Foreskin keratinocyte (primary cell): ENCODE measurements at places on chromosomes 1 and 21. TPM values are rescaled to one million over a fixed set of nuclear protein-coding genes. Genes with fewer than 3 reads are reported as not detected.

DNA sequence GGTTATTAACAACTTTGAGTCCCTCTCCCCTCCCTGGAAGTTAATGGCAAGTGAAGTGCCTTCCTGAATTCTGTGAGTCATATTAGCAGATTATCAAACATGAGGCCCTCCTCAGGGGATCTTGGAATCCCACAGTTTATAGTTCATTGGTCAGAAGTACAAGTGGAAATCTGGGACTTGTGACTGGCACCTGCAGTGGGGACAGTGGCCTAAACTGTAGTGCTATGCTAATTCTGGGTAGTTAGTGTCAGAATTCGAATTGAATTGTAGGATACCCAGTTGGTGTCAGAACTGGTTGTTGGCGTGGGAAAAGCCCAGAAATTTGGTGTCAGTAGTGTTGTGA lies 26.2 kb downstream of the ZYG11B start:
- DNase-seq, result no peak

DNA sequence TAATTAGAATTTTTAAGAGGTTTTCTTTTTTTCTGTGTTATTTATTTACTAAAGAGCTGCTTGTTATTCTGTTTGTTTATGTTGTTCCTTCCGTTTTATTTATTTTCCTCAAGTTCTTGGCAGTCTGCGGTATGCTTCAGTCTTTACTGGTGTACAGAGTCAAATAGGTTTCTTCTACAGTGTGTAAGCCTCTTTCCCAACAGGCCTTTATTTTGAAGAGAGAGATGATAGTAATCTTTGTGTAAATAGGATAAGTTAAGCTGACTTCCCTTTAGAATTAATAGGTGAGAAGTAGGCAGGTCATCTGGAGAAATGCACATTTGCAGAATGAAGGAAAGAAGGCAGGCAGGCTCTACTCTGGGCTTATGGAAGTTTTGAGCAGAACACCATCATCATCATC lies 23.8 kb downstream of the MAST2 start:
- no peak for DNase-seq

DNA sequence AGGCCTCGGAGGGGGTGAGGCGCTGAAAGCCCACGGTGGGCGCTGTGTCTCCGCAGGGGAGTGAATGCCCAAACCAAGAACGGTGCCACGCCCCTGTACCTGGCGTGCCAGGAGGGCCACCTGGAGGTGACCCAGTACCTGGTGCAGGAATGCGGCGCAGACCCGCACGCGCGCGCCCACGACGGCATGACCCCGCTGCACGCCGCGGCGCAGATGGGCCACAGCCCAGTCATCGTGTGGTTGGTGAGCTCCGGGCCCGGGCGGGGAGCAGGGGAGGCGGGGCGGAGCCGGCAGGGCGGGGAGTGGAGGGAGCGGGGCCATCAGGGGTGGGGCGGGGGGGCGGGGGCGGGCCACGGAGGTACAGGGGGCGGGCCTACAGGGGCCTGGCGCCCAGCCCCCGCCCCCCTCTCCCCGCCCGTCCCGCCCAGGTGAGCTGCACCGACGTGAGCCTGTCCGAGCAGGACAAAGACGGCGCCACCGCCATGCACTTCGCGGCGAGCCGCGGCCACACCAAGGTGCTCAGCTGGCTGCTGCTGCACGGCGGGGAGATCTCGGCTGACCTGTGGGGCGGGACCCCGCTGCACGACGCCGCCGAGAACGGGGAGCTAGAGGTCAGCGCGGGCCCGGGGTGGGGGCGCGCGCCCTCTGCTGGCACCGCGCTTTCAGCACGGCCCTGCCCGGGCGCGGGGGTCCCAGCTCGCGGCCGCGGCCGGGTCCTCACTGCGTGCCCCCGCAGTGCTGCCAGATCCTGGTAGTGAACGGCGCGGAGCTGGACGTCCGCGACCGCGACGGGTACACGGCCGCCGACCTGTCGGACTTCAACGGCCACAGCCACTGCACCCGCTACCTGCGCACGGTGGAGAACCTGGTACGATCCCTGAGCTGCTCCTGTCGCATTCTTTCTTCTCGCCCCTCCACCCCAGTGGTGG lies 15.9 kb downstream of the ESPN start:
- DNase-seq, result peak; percentile 41

- no peak for DNase-seq
These were observed 43.1 kb upstream of the KANK4 start for GRCh38 chr1:62362061-62362917.

- DNase-seq, result no peak
These were observed 41.0 kb downstream of the DHRS3 start for GRCh38 chr1:12577020-12577419.

DNA sequence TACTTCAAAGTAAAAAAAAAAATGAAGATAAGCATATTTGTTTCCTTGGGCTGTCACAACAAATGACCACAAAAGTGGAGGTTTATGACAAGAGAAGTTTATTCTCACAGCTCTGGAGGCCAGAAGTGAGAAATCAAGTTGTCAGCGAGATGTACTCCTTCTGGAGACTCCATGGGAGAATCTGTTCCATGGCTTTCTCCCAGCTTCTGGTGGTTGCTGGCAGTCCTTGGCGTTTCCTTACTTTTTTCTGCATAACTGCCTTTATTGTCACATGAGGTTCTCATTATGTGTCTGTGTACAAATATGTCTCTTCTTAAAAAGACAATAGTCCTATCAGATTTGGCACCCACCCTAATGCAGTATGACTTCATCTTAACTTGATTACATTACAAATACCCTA lies 398.3 kb downstream of the KCNT2 start:
- DNase-seq, result no peak

DNA sequence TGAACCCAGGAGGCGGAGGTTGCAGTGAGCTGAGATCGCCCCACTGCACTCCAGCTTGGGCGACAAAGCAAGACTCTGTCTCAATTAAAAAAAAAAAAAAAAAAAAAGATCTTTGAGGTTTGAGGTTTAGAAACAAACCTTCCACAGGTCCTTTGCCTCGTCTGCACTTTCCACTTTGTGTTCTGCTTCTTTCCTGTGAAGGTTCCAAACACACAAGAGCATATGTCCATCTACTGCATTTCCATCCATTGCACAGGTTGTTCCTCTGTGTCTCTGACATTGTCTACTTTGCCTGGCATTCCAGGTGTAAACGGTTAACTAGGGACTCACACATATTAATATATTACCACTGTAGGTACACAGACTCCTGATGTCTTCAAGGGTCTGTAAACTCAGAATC lies 40.1 kb downstream of the DSTYK start:
- no peak for DNase-seq

DNA sequence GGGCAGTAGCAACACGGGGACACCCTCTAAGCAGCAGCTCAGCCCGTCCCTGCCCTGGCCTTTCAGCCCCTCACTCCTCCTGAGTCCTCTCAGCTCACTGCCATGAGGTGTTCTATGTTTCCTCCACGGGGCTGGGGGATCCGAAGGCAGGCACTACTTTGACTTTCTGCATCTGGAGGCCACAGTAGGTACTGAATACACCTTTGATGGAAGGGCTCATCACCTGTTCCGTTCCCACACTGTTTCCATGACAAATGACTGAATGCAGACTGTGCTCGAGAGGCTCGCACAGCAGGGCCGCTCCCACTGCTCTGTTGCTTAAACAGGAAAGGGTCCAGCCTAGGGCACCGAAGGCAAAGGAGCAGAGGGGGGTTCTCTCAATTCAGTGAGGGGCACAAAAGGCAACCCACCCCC lies 77.6 kb upstream of the DNAH14 start:
- no peak for DNase-seq

DNA sequence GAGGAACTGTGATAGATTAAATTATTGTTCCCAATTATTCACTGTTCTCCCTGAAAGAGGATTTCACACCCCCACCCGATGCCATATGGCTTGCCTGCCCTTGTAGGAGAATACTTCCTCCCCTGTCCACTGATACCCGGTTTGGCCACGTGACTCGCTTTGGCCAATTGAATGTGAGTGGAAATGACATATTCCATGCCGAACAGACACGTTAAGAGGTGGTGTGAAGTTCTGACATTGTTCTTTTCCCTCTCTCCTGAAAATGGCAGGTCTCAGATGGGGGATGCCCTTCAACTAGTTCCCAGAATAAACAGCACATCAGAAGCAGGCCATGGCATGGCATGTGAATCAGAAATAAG lies 5.3 kb downstream of the STUM start:
- DNase-seq, result no peak

DNA sequence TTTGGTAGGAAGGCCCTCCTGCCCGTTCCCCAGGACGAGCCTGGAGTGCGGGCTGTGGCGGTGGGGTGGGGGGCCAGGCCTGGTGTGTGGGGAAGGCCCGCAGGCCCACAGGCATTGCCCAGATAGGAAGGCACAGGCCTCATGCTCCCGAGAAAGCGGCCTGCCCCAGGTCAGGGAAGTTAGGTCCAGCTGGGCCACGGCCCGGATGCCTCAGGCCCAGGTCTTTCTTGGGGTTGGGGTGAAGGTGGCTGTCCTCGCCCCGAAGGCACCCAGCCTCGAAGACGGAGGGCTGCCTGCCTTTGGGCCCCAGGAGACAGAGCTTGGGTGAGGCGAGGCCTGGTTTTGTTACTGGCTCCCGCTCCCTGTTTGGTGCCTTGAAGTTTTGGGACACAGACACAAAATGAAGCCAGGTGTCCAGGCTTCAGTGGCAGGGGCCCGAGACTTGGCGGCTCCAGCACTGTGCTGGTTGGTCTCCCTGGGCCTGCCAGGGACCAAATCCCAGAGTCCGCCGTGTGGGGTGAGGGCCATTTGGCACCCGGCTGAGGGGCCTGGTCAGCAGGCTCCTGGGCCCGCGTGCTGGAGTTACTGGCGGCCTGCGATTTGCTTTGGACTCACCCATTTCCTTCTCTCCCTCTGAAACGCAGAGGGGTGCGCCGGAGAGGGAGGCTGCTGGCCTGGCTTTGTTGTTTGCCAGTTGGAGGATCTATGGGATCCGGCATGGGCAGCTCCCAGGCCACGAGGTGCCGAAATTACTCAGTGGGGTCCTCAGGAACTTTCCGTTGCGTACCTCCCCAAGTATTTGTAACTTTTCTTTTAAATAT lies 2.0 kb downstream of the SKI start:
- DNase-seq, result peak; percentile 48

DNA sequence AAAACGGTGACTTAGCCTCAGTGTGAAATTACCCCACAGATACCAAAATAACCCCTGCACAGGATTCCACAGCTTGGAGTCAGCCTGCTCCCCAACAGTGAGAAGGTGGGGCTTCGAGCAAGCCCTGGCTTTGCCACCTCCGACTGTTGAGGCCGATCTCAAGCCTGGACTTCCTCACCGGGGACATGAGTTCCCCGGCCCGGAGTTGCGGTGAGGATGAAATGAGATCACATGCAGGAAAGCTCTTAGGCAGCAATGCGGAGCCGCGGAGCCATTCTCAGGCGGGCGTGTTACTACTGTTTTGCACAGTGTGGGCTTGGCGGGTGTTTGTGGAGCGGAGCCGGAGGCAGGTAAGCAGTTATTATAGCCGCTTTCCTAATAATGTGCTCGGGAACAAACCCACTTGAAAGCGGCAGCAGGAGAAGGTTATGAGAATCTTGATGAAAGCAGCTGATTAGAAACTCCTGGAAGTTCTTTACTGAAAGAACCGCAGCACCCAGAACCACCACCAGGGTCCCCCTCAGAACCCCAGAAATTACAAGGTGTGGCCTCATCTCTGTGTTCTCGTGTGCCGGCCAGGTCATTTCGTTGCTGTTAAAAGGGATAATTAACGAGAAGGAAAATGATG lies 3.9 kb upstream of the CLSTN1 start:
- DNase-seq, result peak; percentile 62

DNA sequence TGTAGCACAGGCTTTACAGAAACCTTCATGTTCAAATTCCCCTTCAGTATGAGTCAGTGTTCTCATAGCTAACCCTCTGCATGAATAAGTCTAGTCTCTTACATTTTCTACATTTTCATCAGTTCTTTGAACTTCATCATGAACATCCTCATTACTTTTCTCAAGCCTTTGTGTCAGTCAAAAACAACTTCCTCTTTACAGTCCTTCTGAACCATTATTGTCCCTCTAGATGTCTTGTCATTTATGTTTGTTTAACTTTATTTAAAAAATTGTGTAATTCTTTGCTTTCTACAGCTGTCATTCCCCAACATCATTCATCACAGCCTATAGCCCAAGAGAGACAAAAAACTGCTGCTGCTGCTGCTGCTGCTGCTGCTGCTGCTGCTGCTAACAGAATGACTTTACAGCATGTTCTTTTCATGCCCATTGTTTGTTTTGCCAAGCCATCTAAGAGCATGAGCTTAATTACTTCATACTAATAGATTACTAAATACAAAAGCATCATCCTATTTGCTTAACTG lies 133.1 kb downstream of the LRRC40 start:
- DNase-seq, result peak; percentile 41

DNA sequence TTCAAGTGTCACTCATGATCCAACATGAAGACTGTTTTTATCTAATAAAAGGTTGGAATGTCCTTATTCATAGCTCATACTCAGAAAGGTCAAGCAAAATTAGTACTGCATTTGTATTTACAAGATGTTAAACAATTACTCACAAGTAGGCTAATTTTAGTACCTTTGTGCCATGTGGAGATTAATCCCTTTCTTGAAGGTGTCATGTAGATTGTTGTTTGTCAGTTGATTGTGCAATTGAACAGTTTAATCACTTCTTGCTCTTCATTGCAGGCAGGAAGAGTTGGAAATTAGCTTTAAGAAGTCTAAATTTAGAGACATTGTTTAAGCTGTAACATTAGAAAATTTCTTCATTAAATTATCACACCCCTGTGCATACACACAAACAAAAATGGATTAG lies 847.1 kb downstream of the KCNT2 start:
- DNase-seq, result peak; percentile 15

DNA sequence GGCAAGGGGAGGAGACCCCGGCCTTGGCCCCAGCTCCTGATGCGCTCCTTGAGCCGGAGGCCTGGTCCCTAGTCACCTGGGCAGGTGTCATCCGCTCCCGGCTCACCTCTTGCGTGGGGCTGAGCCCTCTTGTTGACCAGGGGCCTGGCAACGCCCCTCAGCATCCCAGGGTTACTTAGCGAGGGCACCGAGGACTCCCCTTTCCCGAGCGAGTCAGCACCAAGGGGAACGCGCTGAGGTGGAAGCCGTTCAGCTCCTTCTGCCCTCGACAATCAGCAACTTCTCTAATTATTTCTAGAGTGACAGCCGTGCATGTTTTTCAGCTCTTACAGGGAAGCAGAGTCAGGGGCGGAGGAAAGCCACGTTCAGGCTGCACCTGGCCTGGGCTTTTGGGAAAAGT lies 522 bp downstream of the SLC45A1 start:
- DNase-seq, result no peak

- no peak for DNase-seq
These were observed 2.4 kb upstream of the DHDDS start for GRCh38 chr1:26429721-26430120.

- DNase-seq, result no peak
These were observed 597.6 kb upstream of the PRMT6 start for GRCh38 chr1:106458866-106459265.

- peak; percentile 53 for DNase-seq
These were observed 36.7 kb upstream of the TARDBP start for GRCh38 chr1:10975567-10976326.

- peak; percentile 37 for DNase-seq
These were observed 384.9 kb downstream of the HLX start for GRCh38 chr1:221263831-221264767.

- peak; percentile 78 for DNase-seq
These were observed 71.4 kb downstream of the FNBP1L start for GRCh38 chr1:93519199-93519829.

OPRD1 gene
- total RNA-seq, result not detected in 2 replicates

BRDT gene
- not detected in 2 replicates for total RNA-seq

SLC22A15 gene
- 6.8 and 7.1 TPM in 2 replicates for total RNA-seq

BMP8B gene
- total RNA-seq, result 0.04 and 0.10 TPM in 2 replicates

KRTAP13-2 gene
- total RNA-seq, result not detected in 2 replicates
